ENCODE measurements at places on chromosomes 1 and 21.

- no peak for DNase-seq
Observed at GRCh38 chr1:51488372-51489050, 30.6 kb downstream of the EPS15 start.

DNA sequence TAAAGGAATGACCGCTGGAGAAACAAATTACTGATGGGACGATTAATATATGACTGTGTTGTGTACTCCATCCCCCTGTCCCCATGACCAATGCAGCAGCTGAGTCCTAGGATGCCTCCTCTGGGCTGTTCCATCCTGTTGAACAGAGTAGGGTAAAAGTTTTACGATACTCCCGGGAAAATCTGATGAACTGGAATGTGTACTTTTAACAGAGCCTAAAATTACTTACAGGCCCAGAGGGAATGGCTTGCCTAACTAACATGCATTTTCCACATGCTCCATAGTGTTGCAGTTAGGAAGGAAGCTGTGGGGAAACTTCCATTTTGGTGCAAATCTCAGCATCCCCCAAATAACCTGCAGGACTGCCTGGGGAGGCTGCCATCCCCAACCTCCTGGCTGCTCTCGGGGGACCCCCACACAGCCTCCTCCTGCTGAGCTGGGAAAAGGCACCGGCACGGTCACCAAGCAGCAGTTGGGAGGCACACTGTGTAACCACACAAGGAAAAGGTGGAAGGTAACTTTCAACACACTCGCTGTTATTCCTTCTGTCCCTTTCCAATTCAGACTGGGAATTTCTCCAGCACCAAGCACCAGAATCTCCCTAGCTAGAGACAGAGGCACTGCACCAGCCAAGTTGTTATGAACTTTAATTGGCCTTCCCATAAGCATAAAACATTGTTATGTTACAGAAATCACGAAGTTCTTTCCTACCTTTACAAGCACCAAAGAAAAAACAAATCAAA is 97.2 kb downstream of the BCAR3 start:
- DNase-seq, result no peak

DNA sequence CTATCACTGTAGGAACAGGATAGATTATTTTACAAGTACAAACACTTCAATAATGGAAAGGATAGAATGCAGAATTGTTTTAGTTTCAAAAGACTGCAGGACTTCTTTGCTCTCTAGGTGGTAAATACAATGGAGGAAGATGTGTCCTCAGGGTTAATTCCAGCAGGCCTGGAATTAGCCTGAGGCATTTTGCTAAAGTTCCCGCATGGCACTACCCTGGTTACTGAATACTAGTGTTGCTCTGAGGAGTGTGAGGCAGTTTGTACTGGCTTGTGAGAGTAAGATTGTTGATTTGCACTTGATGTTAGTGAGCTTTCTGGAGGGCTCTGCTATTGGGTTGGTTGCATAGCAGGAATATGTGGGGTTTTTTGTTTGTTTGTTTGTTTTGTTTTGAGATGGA is 61.4 kb downstream of the FASLG start:
- no peak for DNase-seq

DNA sequence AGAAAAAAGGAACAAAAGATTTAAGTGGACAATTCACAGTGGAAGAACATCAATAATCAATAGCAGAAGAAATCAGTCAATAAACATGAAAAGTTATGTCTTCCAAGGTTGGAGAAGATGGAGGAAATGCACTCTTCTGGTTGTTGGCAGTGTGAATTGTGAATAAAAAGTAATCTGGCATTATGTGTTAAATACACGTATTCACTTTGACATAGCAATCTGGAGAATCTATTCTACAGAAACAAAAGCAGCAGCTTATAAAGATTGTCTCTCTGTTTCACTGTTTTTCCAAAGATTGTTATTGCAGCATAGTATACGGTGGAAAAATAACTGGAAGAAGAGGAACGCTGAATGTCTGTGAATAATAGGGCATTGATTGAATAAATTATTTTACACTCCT is 169.4 kb downstream of the NEK7 start:
- no peak for DNase-seq

GRCh38 chr1:70140343-70140742 is 65.0 kb downstream of the LRRC40 start:
- DNase-seq, result no peak

Measured in NCI-H345 (cell line).